Uterus (tissue), 4 donors: ENCODE measurements at places on chromosomes 3 and 15. TPM values are rescaled to one million over a fixed set of nuclear protein-coding genes. Genes with fewer than 3 reads are reported as not detected.

- no peak for DNase-seq
These were observed 3.5 kb upstream of the SPTBN5 start for GRCh38 chr15:41897363-41897799.

DNA sequence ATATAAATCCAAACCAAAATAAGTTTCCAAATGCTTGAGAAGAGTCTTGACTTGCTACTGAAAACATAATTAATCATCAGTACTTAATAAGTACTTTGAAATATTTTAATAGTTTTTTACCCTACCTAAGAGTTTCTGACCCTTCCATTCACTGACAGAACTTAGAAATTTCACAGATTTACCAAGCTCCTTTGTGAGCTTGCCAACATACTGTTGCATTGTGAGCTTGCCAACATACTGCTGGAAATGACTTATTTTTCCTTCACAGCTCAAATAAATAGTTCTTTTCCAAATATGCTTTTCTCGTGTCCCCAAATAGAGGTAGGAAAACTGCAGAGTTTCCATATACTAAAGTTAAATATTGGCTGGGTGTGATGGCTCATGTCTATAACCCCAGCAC is 9.6 kb upstream of the AADAC start:
- no peak for DNase-seq

GRCh38 chr3:78610462-78611125 is 1157.2 kb downstream of the ROBO1 start:
- DNase-seq, result no peak

- no peak for DNase-seq
These were observed 4.5 kb downstream of the CFAP44 start for GRCh38 chr3:113436809-113437208.

CACNA2D3 gene
- 2.6 TPM for total RNA-seq

- no peak for DNase-seq
These were observed 52.2 kb downstream of the IGF1R start for GRCh38 chr15:98700519-98700918.

DNA sequence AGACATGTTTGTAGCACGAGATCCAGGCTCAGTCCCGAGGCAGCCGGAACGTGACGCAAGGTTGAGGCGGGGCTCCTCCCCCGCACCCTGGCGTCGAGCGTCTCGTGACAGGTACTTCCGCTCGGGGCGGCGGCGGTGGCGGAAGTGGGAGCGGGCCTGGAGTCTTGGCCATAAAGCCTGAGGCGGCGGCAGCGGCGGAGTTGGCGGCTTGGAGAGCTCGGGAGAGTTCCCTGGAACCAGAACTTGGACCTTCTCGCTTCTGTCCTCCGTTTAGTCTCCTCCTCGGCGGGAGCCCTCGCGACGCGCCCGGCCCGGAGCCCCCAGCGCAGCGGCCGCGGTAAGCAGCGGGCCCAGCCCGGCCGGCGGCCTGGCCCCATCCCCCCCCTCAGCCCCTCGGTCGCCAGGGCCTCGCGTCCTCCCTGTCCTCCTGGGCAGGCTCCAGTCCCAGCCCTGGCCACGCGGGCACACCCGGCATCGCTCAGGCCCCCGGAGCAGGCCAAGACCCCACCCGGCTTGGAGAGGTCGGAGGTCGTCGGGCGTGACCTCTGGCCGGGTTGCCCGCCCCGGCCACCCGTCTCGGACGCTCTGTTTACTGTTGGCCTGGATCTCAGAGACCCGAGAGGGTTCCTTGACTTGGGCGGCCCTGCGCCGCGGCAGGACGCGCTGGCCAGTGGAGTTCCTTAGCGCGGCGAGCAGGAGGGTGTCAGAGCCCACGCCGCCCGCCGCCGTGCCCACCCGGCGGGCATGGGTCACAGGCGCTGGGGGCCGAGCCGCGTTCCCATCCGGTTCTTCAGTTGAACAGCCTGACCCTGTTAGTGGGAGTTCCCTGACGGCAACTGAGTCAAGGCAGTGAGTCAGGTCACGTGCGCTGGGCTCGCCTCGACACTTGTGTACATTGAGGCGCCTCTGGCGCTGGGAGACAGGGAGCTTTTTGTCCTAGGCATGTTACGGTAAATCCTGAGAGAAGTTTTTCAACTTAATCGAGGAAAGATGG is at the start of gene RAB7A:
TSS of gene RAB7A (plus strand) at position 161 of the 994 bp plus-strand sequence. CDS start 69,185 bp downstream, outside the sequence.
- DNase-seq, result peak; percentile 99

DNA sequence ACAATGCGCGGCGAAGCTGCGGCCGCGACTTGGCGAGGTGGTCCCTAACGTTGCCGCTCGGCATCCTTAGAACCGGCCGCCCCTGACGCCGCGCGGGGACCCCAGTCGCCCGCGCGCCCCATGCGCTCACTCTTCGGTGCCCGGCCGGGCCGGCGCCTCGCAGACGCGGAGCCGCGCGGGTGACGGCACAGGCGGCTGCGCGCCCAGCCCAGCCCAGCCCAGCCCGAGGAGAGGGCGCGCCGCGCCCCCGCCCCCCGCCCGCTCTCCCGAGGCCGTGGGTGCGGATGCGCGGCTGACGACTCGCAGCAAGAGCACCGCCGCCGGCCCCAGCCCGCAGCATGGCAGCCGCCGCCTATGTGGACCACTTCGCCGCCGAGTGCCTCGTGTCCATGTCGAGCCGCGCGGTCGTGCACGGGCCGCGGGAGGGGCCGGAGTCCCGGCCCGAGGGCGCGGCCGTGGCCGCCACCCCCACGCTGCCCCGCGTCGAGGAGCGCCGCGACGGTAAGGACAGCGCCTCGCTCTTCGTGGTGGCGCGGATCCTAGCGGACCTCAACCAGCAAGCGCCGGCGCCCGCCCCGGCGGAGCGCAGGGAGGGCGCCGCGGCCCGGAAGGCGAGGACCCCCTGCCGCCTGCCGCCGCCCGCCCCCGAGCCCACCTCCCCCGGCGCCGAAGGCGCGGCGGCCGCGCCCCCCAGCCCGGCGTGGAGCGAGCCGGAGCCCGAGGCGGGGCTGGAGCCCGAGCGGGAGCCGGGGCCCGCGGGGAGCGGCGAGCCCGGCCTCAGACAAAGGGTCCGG is 437 bp downstream of the KLF13 start:
- no peak for DNase-seq

DNA sequence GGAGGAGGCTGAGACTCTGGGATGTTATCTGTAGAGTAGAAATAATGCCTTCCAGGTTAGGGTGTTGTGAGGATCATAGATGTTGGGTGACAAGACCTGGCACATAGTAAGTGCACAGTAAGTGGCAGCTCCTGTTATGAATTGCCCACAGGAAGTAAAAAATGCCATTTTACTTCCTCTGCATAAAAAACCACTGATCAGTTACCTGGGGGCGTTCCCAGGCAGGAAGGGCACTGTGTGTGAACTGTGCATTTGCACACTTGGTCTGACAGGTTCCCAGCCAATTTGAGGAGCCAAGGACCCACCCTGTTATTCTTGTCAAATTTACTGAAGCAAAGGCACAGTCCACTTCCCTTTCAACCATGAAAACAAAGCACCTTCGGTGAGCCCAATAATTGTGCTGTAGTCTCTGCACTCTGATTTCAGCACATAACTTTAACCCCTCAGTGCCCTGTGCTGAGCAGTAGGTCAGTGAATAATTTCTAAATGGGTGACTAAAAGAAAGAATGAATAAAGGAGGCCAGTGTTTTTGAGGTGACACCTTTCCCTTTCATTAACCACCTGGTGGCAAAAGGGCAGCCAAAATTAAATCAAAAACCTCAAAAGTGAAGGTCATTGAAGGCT is 85.8 kb upstream of the ARHGEF3 start:
- DNase-seq, result no peak

- DNase-seq, result no peak
These were observed 100.9 kb upstream of the TLE3 start for GRCh38 chr15:70198441-70199123.

- DNase-seq, result no peak
These were observed 35.7 kb downstream of the CCDC80 start for GRCh38 chr3:112605285-112605684.

SLC28A2 gene
- not detected for total RNA-seq

DNA sequence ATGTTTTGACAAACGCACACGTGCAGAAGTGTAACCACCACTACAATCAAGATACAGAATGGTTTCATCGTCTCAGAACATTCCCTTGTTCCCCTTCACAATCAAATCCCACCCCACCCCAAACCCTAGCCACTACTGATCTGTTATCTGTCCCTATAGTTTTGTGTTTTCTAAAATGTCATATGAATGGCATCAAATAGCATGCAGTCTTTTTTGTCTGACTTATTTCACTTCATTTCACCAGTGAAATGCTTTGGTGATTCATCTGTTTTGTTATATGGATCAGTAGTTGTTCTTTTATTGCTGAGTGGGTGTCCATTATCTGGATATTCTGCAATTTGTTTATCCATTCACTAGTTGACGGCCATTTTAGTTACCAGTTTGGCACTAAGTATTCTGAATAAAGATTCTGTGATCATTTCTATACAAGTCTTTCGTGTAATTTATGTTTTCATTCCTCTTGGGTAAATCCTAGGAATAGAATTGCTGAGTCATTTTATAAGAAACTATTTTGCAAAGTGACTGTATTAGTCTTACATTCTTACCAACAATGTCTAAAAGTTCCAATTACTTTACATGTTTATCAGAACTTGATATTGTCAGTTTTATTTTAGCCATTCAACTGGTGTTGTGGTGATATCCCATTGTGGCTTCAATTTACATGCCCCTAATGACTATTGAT is 232.8 kb downstream of the CLSTN2 start:
- DNase-seq, result no peak

GRCh38 chr3:133709139-133709750 is 36.9 kb upstream of the TF start:
- no peak for DNase-seq

DNA sequence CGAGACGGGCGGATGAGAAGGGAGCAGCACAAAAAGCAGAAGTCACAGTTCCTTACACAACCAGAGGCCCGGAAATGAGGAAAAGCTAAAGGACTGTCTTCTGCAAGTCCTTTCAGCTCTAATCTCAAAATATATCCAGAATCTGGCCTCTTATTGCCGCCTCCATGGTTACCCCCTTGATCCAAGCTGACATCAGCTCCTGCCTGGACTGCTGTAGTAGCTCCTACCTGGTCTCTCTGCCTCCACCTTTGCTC is 324.0 kb upstream of the ROPN1 start:
- no peak for DNase-seq

ALDH1A2 gene
- 96.8 TPM for total RNA-seq

- DNase-seq, result no peak
These were observed 243.4 kb upstream of the GADL1 start for GRCh38 chr3:31137718-31138465.

EEFSEC gene
- 15.8 TPM for total RNA-seq

ADPGK gene
- 87.6 TPM for total RNA-seq

- DNase-seq, result no peak
These were observed 4.7 kb upstream of the FAM240A start for GRCh38 chr3:46607603-46608028.

RBM15B gene
- total RNA-seq, result 38.9 TPM

DNA sequence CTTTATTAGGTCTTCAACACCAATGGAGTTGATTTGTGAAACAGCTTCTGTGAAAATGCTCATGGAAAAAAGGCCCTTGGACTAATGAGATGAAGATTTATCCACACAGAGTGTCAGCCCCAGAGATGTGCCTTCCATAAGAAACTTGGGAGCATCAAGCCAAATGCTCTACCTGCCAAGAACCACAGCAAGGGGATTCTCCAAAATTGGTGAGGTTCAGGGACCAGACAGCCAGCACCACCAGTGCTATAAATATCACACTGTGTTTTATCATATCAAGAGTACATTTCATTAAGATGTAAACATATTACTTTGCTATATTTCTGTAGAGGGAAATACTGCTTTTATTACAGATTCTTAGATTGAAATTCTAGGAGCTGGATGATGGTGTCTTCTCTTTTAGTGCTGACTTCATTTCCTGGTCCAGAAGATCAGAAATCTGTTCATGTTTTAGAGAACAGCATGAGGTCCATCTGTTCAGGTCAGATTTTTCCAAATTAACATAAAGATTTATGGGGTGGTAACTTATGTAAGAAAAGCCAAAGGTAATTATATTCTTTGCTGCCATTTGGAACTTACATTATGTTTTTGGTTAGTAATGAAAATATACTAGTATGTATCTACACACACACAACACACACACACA is 17.7 kb downstream of the SLC35G2 start:
- DNase-seq, result no peak

KNG1 gene
- not detected for total RNA-seq

LRRC31 gene
- 0.35 TPM for total RNA-seq

PDIA5 gene
- total RNA-seq, result 3.6 TPM

GRCh38 chr15:98131924-98132323 is 171.4 kb downstream of the ARRDC4 start:
- no peak for DNase-seq

PRSS50 gene
- total RNA-seq, result 0.21 TPM

ANKUB1 gene
- total RNA-seq, result not detected

CLDN11 gene
- 14.3 TPM for total RNA-seq

CD200R1 gene
- total RNA-seq, result 1.5 TPM

- DNase-seq, result no peak
These were observed 125.0 kb upstream of the SMAD3 start for GRCh38 chr15:66940368-66940767.

HTR3E gene
- not detected for total RNA-seq

DNA sequence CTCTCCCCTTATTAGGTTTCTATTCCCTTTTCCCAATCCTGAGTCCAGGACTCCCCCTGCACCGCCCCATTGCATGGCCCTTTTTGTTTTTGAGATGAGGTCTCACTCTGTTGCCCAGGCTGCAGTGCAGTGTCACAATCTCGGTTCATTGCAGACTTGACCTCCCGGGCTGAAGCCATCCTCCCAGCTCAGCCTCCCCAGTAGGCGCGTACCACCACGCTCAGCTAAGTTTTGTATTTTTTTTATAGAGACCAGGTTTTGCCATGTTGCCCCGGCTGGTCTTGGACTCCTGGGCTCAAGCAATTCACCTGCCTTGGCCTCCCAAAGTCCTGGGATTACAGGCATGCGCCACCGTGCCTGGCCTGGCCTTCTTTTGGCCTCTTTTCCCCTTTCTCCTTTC is 29.3 kb downstream of the PDIA5 start:
- no peak for DNase-seq

ATG3 gene
- 46.8 TPM for total RNA-seq

MORC1 gene
- total RNA-seq, result not detected

GRCh38 chr3:126256251-126256650 is 75.9 kb upstream of the ALDH1L1 start:
- DNase-seq, result no peak

DNA sequence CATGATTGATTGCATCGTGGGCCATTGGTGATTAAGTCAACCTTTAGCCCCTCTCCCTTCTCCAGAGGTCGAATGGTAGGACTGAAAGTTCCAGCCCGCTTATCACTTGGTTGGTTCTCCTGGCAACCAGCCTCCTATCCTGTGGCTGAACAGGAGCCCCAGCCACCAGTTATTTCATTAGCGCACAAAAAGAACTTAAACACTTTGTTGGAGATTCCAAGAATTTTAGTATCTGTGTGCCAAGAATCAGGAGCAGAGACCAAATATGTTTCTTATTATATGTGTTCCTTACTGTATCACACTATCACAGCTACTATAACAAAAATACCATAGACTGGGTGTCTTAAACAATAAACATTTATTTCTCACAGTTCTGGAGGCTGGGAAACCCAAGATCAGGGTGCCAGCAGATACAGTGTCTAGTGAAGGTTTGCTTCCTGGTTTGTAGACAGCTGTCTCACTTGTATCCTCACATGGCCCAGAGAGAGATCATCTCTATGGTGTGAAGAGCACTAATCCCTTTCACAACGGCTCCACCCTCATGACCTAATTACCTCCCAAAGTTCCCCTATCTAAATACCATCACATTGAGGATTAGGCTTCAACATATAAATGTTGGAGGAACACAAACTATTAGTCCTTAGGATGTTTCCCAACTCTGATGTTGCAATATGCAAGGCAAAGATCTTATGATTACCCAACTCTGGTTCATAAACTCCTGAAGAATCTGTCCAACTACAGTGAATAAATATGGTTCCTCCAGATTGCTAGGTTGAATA is 30.5 kb upstream of the APH1B start:
- no peak for DNase-seq
